ENCODE measurements at places on chromosomes 1 and 21. TPM values are rescaled to one million over a fixed set of nuclear protein-coding genes. Genes with fewer than 3 reads are reported as not detected.

Gene PLD5
- 0.86 TPM for polyA plus RNA-seq

Gene FTCD
- 4.9 TPM for polyA plus RNA-seq

Gene GBP7
- not detected for polyA plus RNA-seq

Gene NRIP1
- 1.5 TPM for polyA plus RNA-seq

Gene AQP10
- polyA plus RNA-seq: not detected

Gene TFF3
- 6.7 TPM for polyA plus RNA-seq
